Glomerular endothelial cell (primary cell): ENCODE measurements at places on chromosomes 1 and 21.
A peak's percentile ranks its signal among the peaks of the same experiment; 100 is the strongest.

- DNase-seq, result peak; percentile 9
Observed at GRCh38 chr1:163357378-163357777, 35.6 kb downstream of the NUF2 start.

DNA sequence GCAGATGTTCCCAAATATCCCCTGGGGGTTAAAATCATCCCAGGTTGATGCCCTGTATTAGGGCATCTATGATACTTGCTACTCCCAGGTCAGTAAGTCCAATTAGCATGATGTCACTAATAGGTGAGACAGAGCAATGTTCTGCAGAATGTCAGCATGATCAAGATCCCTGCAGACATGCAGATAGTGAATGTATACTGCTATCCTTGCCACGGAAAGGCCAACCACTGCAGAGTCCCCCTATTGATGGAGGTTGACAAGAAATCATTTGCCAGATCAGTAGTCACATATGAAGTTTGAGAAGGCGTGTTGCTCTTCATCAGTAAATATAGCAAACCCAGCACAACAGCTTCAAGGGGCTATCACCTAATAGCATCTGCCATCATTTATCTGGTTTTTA, 97.4 kb downstream of the SETD4 start:
- no peak for DNase-seq

DNA sequence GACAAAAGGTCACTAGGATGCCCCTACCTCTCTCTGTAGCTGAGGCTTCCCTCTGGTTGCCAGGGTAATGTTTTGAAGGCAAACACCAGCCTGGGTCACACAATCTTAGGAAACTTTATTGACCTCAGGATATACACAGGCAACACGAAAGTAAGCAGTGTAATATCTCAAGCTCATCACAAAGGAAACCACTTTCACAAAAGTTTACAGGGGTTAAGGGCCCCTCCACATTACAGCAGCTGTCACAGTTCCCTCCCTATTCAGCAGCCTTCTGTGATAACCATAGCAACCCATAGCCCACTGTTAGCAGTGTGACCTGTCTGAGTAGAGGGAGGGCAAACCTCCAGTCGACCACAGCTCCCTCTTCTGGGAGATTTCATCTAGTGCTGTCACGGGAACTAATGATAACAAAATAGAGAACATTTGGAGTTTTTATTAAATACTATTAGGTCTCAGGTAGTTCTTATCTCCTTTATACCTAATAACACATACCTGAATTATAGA, 149.8 kb downstream of the PTPRC start:
- DNase-seq, result peak; percentile 33

GRCh38 chr1:208201229-208201628, 43.0 kb downstream of the PLXNA2 start:
- peak; percentile 82 for DNase-seq

DNA sequence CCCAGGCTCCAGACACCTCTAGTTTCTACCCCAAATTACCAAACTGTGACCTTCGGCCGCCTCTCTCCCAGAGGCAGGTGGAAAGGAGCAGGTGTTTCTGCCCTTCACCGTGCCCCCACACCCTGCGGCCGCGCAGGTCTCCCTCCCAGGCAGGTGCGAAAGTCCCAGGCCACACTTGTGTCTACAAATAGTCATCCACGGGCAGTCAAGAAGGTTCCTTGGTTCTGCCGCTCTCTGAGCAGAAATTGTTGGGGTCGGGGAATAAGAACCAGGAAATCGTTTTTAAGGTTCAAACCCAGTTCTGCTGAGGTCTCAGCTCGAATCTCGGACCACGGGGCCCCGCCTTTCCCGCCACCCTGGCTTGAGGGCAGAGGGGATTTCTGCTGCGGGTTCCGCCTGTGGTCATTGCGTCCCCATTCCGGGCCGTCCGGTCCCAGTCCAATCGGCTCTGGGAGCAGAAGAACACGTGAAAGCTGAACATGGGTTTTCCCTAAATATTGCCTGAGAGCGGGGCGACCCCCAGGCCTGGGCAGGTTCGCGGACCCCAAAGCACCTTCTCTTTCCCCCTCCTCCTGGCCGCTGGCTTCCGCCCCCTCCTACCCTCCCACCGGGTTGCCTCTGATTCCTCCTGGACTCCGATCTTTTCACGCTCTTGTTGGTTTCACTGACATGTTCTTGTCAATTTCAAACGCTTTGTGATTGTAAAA, 1.2 kb upstream of the ATF3 start:
- DNase-seq, result no peak

- no peak for DNase-seq
Observed at GRCh38 chr1:212873518-212873917, 15.4 kb downstream of the FLVCR1 start.

DNA sequence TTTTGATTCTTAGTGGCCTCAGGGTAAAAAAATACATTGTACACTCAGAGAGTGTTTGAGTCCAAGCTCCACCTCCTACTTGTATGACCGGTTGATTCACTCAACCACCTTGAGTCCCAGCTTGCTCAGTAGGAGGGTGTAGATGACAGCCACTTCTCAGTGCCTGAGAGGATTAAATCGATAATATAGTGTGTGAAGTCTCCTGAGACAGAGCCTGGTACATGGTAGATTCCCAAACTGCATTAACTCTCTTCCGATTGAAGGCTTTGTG, 38.4 kb downstream of the NCMAP start:
- no peak for DNase-seq

GRCh38 chr1:117009132-117009531, 7.6 kb downstream of the CD101 start:
- no peak for DNase-seq

GRCh38 chr1:158933621-158934020, 2.3 kb downstream of the PYHIN1 start:
- DNase-seq, result no peak

DNA sequence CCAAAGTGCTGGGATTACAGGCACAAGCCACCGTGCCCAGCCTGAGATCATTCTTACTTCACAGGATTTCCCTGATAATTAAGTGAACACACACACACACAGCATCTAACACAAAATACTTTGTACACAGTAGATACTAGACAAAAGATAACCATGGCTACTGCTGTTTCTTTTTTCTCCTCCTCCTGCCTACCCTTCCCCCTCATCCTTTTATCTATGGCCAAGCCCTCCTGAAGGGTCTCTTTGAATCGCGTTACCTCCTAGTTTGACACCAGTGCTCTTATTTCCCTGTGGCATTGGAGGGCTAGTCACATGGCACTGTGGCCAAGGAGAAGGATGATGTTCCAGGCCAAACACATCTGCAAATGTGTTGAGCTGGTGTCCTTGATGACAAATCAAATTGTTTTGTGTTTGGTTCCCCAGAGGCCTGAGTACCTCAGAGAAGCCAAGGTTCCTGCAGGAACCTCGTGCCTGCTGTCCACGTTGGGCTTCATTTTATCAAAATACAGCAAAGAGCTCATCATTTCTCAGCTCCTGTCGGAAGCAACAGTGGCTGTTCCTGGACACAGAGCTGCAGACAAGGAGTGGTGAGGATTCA, 20.6 kb downstream of the NDUFS5 start:
- DNase-seq, result no peak
